ENCODE measurements at places on chromosomes 6 and 20.

GRCh38 chr6:45483501-45483900, 105.8 kb upstream of the SUPT3H start:
- DNase-seq, result no peak

GRCh38 chr6:152636609-152637295, 410 bp downstream of the SYNE1 start:
- no peak for DNase-seq

- DNase-seq, result no peak
Observed at GRCh38 chr6:22164236-22164635, 132.6 kb downstream of the PRL start.

- no peak for DNase-seq
Observed at GRCh38 chr20:33709905-33710541, 10.1 kb downstream of the PXMP4 start.

DNA sequence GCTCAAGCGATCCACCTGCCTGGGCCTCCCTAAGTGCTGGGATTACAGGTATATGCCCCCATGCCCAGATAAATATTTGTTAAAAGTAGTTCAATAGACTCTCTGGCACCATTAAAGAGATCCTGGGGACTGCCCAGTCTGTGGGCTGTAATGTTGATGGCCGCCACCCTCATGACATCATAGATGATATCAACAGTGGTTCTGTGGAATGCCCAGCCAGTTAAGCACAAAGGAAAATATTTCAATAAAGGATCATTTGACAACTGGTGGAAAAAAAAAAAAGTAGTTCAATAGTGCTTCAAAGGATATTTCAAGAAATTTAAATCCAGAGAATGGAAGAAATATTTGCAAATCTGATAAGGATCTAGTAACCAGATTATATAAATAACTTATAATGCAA, 1.5 kb upstream of the CRIP3 start:
- no peak for DNase-seq

DNA sequence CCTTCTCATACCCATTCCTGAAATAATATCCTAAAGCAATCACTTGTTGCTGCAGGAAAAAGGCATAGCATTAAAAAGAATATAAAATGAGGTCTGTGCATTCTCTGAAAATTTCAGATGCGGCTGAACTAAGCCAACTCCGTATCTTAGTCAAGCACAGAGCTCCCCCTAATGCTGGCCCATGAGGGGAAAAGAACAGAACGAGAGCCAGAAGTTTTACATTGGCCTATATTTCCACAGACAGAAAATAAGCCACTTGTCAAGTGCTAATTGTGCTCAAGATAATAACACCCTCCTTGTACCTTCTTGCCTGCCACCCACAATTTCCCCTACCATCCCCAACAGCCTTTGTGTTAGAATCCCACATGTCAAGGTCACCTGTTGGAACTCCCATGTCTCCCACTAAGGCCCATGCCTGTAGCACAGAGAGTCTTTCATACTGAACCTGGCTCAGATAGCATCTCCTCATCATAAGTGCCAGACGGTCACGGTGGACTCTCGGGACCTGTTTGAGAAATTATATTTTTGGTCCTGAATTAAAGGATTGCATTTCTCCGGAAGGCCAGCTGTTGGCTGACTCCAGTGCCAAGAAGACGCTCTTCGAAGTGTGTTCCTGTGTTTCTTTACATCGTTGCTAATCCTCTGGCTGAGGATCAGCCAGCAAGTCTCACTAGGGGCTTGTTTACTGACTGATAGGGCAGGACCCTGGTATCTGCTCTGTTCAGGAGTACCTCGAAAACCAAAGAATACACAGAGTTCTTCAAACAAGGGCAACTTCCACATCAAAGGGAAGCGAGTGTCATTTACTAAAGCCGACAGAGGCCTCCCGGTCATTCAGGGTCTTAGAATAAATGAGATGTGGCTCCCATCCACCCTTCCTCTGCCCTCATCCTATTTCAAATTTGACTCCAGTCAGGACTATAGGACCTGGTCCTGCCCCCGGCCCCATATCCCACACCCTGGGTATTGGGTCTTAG, 183.4 kb upstream of the FBXL4 start:
- DNase-seq, result no peak

- no peak for DNase-seq
Observed at GRCh38 chr6:47357827-47358226, 48.1 kb upstream of the TNFRSF21 start.

- DNase-seq, result no peak
Observed at GRCh38 chr6:93975159-93975558, 555.8 kb upstream of the EPHA7 start.

DNA sequence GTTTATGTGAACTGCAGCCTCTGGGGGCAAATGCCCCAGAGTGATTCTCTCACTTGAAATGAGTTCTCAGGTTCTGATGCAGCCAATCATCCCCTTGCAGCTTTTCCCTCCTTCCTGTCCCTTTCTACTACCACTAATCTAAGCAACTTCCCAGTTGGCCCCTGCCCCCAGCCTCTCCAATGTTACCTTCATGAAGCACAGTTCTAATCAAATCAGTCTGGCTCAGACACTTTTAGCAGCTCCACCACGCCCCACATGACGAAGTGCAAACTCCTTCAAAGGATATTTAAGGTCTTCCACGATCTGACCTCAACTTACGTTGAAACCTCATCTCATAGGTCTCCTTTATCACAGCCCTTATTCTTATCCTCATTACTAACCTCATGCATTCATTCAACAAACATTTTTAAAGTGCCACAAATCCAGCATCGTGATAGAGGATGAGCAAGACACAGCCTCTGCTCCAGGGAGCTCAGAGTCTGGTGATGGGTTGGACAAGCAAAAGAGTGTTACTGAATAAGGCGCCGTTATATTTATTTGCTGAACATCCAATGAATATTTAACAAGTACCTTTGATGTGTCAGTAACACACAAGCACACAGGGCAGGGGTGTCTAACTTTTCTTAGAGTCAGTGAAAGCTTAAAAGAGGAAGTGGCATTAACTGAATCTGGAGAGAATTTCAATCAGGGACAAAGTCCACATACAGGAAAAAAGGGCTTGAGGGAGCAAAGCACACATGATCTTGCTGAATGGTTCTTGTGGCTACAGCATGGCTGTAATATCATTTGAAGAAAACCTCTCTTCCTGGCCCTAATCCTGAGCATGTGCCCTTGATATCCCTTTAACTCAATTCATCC, 20.4 kb upstream of the DTNBP1 start:
- DNase-seq, result no peak

All from stimulated activated CD4-positive, alpha-beta T cell treated with anti-CD3 and anti-CD28 coated beads, Interleukin-12 subunit alpha, Interleukin-12 subunit beta, amount 100 ng/mL, for 24 hours (primary cell).